ENCODE measurements at places on chromosomes 12 and 14. TPM values are rescaled to one million over a fixed set of nuclear protein-coding genes. Genes with fewer than 3 reads are reported as not detected.

C12orf75 gene
- 23.3 TPM for polyA plus RNA-seq

AMN gene
- 3.6 TPM for polyA plus RNA-seq

VRTN gene
- polyA plus RNA-seq: not detected

ATP5MC2 gene
- polyA plus RNA-seq: 328 TPM

PPP4R4 gene
- 0.55 TPM for polyA plus RNA-seq

GPR132 gene
- polyA plus RNA-seq: 0.57 TPM

DTD2 gene
- polyA plus RNA-seq: 8.0 TPM
